ENCODE measurements at places on chromosomes 6 and 20.

DNA sequence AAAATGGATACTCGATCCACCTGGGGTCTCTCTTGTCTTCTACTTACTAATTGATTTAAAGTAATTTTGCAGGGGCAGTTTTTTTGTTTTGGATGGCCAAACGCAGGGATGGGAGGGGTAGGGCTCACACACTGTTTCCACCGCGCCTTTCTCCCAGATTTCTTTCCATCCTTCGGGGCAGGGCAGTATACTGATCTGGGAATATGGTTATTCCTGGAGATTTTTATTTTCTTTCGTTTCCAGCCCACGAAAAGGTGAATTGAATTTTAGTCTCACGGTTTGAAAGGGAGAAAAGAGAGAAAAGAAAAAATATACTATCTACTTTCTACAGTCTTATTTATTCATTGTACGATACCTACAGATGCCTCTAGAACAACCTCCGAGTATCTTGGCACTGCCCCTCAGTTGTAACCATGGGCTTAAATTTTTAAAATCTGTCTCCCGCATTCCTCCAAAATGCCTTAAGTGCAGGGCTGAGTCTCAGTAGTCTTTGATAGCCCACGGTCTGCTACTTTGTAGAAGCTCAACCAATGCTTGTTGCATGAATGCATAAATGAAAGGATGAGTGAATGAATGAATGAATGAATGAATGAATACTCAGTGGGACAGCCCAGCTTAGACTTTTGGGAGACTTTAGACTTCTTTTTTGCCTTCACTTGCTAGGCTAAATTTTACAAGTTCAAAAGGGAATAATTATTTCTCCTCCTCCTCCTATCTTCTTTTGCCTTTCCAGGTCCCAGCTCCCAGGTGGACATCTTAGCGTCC lies 18.1 kb upstream of the TRIM27 start:
- no peak for DNase-seq

DNA sequence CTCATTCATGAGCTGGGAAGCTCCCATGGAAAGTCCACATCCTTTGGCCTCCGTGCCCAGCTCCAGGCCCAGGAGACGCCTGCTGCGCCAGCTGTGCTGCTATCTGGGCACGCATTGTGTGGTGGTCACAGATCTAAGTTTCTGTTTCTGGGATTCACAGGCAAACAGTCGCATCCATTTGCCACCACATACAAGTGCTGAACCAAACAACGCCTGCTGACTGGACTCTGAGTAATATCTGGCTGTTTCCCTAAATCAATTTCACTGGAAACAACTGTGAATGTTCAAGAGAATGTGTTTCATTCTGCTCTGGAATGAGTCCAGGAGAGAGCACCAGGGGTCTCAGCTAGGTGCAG lies 45.5 kb downstream of the IRF4 start:
- no peak for DNase-seq

DNA sequence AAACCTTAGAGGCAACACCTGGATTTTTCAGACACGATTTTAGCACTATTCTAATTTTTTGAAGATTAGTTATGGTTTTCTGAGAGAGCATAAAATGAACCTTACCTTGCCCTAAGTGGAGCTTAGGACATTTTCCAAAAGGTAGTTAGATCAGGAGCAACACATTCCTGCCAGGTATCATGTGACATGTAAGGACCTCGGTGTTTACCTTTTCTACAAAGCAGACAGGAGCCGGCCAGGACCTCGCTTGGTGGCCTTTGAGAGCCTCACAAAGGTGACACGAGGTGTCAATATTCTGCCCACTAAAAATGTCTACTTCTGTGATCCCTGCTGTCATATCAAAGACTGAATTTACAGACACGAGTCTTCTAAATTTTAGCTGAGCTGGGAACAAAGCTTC lies 174.9 kb downstream of the SMOC2 start:
- no peak for DNase-seq

DNA sequence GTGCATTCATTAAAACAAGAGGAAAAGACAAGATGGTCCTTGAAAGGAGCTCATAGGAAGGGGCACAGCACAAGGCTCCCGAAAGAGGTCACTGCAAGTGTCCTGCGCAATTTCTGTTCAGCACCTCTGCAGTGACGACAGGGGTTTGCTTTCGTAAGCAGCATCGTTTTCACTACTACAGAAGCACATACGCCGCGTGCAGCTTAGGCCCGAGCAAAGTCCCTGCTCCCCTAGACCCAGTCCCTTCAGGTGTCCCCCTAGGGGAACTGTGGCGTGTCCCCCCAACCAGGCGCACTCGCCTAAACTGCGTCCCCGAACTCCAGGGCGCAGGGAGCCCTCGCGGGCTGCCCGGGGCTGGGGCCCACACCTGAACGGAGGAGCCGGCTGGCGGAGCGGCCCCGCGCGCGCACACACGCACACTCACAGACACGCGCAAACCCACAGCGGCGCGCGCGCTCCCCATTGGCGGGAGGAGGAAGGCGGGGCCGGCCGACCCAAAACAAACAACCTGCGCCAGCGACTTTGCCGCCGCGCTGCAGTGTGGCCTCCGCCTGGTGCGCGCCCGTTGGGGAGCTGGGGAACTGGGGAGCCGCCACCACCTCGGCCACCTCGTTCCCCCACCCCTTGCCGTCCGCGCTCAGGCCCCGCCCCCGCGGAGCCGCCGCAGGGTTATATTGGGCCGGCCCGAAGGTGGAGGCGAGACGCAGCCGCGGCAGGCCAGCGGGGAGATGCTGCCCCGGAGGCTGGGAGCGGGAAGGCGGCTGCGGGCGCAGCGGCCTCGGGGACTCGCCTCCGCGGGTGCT lies at the start of gene FOXQ1:
TSS of gene FOXQ1 (plus strand) at position 699 of the 803 bp plus-strand sequence. CDS start 607 bp downstream, outside the sequence.
- DNase-seq: no peak

DNA sequence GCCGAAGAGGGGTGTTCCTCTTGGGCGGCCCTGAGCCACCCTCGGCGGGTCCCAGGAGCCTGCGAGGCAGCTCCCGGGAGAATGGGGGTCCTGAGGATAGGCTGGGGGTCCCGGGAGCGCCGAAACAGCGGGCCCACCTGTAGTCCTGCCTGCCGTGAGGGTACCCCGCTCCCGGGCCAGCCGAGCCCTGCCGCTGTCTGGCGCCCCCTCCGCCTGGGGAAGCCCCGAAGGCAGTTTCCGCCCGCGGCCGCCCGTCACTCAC lies 280 bp downstream of the SPATA2 start:
- DNase-seq: no peak

- no peak for DNase-seq
Observed at GRCh38 chr6:63787021-63787420, 151.4 kb downstream of the PHF3 start.

DNA sequence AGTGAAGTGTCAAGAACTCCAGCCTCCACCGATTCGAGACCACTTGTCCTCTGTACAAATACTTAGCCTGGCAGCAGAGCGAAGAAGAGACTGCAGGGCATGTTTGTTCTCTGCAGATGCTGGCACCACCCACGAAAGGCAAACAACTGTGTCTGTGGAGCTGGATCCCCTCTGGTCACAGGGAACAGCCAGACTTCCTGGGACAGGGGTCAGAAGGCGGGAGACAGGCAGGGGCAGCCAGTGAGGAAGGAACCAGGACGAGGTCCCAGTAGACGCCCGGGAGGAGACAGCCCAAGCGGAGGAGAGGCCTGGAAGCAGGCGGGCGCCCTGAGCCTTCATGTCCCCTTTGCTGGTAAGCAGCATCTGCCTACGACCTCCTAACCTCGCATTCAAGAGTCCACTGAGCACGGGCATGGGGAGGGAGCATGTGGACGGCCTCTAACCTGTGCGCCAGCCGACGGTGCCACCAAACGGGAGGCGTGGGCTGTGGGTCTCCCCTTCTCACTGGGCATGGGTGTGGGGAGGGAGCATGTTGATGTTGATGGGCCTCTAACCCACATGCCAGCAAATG lies 265.5 kb downstream of the DLL1 start:
- no peak for DNase-seq

- no peak for DNase-seq
Observed at GRCh38 chr6:121523628-121524027, 88.2 kb downstream of the GJA1 start.

- peak; percentile 64 for DNase-seq
Observed at GRCh38 chr20:49510562-49511122, 28.2 kb upstream of the KCNB1 start.

- DNase-seq: no peak
Observed at GRCh38 chr6:164101859-164102258, 687.3 kb downstream of the QKI start.

DNA sequence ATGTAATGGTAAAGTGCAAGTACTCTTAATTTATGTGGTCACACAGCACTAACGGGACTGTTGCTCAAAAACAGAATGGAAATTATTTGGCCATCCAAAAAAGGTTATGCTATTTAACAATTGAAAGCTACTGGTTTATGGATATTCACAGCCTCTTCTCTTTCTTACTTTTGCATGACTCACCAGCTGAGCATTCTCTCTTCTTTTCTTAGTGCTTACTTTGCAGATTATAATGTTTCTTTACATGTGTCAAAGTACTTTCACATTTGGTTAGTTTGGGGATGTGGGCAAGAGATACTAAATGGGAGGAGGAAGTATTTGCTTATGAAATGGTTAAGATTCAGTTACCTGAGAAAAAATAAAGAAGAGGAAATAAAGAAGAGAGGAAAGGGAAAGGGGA lies 610.5 kb downstream of the HTR1B start:
- DNase-seq: no peak

GRCh38 chr20:54110041-54110440 lies 39.6 kb upstream of the BCAS1 start:
- no peak for DNase-seq

DNA sequence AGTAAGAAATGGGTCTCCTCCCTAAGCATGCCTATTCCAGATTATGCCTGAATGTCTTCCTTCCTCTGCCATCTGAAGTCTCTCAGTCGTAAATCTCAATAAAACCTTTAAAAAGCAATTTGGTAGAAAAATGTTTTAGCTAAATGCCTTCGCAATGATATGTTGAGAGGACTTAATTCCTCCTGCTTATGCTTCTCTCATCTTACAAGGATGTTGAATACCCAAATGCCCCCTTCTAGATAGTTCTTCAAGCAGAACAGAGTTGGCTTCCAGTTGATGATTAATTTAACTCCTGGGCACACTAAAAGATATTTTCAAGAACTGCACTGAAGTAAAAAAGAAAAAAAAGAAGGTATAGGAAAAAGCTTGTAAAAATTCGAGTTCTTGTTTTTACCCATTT lies 275.0 kb upstream of the SPTLC3 start:
- DNase-seq: no peak

DNA sequence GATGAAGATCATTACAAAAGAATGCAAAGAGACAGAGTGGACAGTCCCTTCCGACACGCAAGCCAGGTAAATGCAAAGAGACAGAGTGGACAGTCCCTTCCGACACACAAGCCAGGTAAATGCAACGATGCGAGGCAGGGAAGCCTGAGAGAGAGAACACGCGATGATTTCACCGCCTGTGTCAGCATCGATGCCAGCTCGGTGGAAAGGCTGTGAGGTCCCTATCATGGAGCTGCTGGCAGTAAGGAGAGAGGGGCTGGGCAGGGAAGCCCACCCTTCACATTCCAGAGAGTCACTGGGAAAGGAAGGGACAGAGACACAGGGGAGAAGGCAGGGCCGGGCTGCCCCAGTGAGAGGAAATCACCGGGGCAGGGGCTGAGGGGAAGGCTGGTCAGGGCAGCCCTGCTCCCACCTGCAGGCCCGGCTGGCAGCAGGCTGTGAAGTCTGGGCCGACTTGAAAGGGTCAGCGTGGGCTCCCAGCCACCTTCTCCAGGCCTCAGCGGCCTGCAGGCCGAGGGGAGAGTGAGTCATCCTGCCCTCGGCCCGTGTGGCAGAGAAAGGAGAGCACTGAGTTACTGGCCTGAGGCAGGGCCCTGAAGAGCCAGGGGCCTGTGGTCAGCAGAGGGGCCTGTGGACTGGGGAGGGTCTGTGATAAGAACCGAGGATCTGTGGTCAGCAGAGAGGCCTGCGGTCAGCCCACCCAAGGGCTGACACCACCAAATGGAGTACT lies 80.4 kb downstream of the DACT2 start:
- peak; percentile 52 for DNase-seq

GRCh38 chr20:8117636-8118035 lies 14.4 kb upstream of the PLCB1 start:
- no peak for DNase-seq

- DNase-seq: no peak
Observed at GRCh38 chr6:117384659-117385058, 41.1 kb downstream of the ROS1 start.

DNA sequence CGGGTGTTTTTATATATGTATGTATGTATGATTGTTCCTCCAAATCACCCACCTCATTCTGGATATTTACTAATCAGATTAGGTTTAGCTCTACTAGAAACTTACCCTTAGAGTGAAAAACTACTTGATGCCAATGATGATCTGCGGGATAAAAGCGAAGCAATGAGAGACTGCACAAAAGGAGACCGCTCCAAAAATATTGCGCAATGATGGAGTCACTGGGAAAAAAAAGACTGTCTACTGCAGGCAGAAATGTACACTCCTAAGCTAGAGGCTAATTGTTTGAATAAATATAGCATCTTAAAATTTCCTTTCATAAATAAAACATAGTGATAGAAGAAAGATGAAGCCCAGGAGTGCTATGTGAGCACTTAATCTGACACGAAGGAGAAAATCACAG lies 7.3 kb downstream of the RAB32 start:
- no peak for DNase-seq

GRCh38 chr20:8774412-8774811 lies 294.5 kb upstream of the PLCB4 start:
- DNase-seq: no peak

- DNase-seq: no peak
Observed at GRCh38 chr6:11598687-11599086, 61.1 kb downstream of the TMEM170B start.

GRCh38 chr6:33428224-33428965 lies 8.5 kb downstream of the SYNGAP1 start:
- DNase-seq: peak; percentile 29

DNA sequence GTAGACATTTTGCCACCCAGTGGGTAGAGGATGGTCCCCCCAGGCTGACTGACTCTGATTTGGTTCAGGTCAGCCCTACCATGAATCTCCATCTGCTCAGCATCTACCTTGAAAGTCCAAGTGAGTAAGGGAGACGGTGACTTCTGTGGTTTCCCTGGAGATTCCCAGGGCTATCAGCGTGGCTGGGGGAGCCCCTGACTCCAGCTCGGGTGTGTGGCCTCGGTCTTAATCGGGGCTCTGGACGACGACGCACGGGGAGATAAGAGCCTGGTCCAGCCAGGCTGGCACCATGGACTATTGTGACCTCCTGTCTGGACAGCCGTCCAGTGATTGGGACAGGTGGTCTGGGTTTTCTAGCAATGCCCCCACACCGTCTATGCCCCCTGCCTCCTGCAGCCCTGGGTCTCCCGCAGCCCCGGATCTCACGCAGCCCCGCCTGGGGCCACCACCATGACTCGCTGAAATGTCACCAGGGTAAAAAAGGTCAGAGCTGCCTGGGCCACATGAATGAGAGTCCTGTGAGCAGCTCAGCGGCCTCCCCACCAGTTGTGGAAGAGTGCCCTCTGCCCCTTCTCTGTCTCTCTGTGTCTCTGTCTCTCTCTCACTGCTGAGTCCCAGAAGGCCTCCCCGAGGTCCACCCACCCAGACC lies 47.1 kb upstream of the GATA5 start:
- DNase-seq: no peak

- peak; percentile 27 for DNase-seq
Observed at GRCh38 chr6:159941286-159942113, 27.4 kb upstream of the IGF2R start.

- no peak for DNase-seq
Observed at GRCh38 chr6:43880236-43881137, 110.5 kb downstream of the VEGFA start.

- DNase-seq: no peak
Observed at GRCh38 chr20:8837396-8837795, 231.5 kb upstream of the PLCB4 start.
